Left colon (tissue), 2 donors: ENCODE measurements at places on chromosomes 1 and 21.

DNA sequence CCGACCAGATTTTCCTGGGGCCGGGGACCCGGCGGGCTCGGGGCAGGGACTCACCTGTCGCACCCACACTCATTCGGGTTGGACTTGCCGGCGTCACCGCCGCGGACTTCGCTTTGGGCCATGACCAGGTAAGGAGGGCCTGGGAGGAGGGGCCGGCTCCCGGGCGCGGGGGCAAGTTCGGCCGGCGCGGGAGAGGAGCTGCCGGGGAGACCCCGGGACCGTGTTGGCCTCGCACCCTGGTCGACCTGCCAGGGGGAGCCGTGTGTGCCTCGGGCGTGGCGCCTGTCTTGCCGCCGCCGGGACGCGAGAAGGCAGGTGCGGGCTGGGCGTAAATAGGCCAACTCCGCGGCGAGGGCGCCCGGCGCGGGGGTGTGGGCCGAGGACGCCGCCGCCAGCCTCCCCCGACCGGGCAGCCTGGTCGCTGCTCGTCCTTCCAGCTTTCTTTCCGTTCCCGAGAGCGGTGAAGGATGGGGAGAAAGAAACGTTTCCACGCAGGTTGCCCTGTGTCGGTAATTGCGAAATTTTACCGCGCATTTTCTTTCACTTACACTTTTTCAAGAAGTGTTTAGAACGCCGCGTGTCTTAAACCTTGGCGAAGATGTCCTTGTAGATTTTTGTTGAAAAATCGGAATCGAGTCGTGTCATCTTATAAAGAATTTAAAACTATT, 558 bp downstream of the USP1 start:
- no peak for DNase-seq

DNA sequence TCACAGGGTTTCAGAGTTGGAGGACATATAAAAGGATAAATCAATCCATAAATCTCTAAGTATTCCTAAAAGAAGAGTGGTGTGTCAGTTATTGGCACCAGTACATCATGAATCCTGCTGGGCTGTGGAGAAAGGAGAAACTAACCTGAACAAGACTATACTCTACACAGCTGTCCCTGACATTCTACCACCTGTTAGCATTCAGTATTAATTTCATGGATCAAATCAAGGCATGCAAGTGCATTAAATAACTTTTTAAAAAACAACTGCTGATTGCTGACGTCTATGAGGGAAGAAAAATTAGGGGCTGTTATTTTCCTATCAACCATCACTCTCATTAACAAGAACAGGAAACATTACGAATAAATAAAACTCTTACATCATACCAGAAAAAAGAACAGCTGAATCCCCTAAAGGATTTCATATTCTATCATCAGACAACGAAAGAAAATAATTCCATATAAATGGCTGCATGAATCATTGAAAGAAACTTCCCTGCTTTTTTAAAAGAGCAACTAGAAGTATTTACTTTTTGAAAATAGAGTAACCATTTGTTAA, 121.7 kb downstream of the ATF6 start:
- DNase-seq = no peak

- no peak for DNase-seq
These were observed 65.1 kb downstream of the MSH4 start for GRCh38 chr1:75861831-75862230.

DNA sequence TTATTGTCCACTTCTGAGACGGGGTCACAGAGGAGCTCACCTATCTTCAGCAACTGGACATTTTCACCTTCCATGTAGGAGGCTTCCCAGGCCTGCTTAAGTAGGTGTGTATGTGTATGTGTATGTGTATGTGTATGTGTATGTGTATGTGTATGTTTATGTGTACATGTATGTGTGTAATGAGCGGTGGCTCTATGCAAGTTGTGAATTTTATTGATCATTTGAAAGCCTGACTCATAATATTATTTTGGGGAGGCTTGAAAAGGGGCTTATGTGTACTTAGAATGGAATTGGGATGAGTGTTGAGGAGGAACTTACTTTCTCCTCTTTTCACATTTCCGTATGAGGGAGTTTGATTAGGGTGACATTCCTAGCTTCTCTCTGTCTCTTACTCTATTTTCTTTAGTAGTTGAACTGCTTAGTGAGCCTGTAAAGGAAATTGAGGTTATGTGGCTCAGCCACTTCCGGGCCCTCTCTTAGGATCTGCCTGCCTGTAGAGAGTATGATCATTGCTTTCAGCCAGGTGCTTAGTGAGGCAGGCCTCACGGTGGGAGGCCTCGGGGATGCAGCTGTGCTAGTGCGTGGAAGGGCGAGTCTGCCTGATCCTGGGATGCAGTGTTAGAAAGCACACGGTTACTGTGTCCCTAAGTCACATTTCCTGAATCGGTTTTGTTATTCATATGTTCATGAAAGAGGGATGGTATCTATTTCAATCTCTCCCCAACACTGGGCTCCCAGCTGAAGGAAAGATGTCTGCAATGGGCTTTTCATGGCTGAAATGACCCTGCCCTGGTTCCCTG, 61.0 kb downstream of the IER5 start:
- no peak for DNase-seq

GRCh38 chr1:221711656-221712055, 30.2 kb downstream of the DUSP10 start:
- no peak for DNase-seq

DNA sequence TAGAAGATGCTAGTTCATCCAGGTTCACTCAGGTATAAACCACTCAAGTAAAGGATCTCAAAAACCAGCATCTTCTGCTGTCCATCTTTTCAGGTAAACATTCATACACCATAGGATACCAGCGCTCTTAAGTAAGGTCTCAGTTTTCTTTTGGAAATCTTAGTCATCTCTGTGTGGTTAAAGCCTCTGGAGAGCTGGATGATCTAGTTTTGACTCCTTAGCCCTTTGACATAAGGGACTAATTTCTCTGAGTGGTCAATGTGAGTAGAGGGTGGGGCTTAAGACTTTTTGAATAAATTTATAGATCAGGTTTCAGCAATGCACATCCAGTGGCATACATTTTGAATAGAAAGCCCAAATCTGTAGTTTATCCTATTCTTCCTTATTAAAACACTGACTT, 92.3 kb downstream of the CTH start:
- no peak for DNase-seq

DNA sequence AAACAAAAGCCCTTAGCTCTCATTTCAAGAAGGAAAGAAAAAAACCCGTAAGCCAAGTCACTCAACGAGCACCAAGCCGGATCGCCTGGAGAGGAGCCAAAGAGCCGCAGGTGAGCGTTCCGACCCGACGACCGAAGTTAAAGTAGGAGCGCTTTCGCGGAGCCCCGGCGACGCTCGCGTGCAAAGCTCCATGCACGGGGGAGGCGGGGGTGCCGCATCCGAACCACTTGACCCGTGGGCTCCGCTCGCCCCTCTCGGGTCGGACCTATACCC, 382 bp downstream of the GPBP1L1 start:
- DNase-seq = peak; percentile 86

GRCh38 chr1:200646515-200646914, 23.2 kb downstream of the DDX59 start:
- no peak for DNase-seq

DNA sequence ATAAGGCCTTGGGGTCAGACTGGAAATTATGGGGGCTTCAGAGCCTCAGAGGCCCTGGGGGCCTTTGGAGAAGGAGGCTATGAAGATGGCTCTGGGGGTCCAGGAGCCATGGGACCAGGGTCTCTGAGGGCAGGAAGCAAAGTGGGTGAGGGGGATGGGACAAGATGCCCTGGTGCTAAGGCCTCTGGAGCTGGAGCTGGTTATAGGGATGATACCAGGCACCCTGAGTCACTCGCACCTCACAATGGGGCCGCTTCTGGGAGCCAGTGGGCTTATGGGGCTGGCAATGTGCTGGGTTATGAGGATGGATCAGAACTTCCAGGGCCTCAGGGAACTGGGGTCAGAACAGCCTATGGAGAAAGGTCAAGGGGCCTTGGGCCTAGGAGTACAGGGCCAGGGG, 17.6 kb downstream of the IGFN1 start:
- no peak for DNase-seq

DNA sequence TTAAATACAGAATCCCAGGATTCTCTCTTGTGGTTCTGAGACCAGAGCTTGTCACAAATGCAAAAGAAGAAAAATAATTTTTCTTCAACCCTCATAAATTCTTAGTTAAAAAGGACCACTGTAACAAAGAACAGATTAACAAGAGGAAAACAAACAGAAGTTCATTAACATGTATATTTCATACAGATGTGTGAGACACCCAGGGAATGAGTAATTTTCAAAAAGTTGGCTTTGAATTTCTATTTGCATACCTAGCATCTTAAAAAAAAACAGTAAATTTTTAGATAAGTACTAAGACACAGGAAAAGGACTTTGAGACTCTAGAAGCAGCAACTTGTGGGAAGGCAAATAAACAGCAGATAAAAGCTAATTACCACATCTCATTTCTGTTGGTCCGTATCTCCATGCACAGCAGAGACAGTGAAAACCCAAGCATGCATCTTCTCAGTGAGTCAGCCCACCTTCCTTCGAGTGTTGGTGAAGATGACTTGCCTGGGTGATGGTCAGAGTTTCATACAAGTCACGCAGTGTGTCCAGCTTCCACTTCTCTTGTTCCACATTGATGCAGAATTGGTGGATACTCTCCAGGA, 399.9 kb upstream of the ADAMTS5 start:
- DNase-seq = no peak

DNA sequence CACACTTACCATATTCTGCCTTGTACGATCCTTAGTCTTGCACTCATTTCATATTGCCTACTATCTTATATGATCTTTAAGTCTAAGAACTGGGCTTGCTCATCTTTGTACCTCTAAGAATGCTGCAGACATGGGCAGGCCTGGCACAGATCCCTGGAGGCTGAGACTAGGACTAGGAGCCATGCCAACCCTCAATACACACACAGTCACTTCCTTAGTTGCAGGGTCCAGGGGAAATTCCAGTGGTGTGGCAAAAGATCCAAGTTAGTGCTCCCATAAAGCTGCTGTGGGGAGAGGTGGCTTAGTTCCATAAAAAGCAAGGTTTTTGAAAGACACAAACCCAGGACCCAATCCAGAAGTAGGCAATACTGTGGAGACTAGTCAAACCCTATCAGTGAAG, 59.9 kb downstream of the CYYR1 start:
- DNase-seq = no peak

DNA sequence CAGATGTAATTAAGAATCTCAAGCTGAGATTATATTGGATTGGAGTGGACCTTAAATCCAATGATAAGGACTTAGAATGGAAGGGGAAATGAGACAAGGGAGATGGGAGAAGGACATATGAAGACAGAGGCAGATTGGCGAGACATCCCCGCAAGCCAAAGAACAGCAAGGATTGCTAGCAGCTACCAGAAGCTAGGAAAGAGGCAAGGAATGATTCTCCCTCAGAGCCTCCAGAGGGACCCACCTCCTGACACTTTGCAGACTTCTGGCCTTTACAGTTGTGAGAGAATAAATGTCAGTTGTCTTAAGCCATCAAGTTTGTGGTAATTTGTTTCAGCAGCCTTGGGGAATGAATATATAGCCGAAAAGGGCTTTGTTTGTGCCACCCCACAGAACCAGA, 20.7 kb downstream of the METTL13 start:
- no peak for DNase-seq

GRCh38 chr1:198915327-198916231, 276.7 kb downstream of the PTPRC start:
- no peak for DNase-seq

DNA sequence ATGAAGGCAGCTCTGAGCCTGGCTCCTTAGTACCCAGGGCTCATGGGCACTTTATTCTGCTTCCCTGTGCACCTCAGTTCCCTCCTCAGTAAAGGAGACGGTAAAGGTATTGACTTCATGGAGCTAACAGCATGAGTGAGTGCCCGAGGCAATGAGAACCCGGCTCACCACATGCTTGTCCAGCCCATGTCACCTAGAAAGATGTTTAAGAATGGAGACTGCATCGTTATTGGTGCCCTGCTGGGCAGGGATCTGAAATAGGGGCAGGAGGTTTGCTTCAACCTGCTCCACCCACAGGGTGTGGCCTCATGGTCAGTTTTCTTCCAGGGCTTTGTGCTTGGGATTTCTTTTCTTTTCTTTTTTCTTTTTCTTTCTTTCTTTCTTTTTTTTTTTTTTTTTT, 7.0 kb upstream of the KCNE1 start:
- no peak for DNase-seq

GRCh38 chr1:208329300-208329699, 85.1 kb upstream of the PLXNA2 start:
- no peak for DNase-seq

GRCh38 chr1:187003353-187003752, 174.6 kb downstream of the PLA2G4A start:
- no peak for DNase-seq

GRCh38 chr1:23530087-23530746, 816 bp downstream of the E2F2 start:
- DNase-seq = no peak

DNA sequence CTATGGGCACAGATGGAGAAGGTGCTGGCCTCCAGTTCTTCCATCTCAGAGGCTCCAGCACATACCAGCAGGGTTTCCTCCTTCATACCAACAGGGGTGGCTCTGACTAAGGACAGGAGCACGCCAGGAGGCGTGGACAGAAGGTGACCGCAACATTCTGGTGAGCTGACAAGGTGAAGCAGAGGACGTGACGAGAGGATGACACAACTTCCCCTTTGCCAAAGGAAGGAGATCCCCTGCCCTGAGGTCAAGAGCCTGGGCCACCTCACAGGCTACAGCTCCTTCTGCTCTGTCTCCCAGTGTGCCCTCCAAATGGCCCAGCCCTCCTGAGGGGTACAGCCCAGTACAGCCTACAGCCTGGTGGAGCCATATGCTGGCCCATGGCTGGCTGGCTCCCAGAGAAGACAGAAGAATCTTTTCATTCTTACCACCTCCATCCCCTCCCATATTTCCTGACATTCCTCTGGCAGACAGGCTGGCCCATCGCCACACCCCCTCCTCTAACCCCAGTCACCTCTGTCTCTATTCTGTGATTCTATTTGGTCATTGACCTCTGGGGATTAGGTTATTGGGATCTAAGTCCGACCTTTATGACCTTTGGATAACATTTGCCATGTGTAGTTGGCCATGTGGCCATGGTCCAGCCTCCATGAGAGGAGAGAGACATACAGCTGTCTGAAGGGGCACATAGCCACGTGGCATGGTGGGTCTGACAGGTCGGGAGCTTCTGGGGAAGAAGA, 5.1 kb upstream of the LAMB3 start:
- no peak for DNase-seq
